NCI-H2029 treated with DMSO at 0.1 percent for 48 hours (cell line): ENCODE measurements at places on chromosomes 7 and 10.

GRCh38 chr7:95596198-95597063 is at the start of gene PDK4:
TSS of gene PDK4 (minus strand) at chr7:95596516. CDS start at chr7:95596293, 223 bp downstream.
- peak; percentile 31 for DNase-seq

- DNase-seq, result no peak
These were observed 280 bp downstream of the DNAAF5 start for GRCh38 chr7:726854-727103.

- DNase-seq, result no peak
These were observed 276.2 kb upstream of the SORCS1 start for GRCh38 chr10:107440741-107441140.

DNA sequence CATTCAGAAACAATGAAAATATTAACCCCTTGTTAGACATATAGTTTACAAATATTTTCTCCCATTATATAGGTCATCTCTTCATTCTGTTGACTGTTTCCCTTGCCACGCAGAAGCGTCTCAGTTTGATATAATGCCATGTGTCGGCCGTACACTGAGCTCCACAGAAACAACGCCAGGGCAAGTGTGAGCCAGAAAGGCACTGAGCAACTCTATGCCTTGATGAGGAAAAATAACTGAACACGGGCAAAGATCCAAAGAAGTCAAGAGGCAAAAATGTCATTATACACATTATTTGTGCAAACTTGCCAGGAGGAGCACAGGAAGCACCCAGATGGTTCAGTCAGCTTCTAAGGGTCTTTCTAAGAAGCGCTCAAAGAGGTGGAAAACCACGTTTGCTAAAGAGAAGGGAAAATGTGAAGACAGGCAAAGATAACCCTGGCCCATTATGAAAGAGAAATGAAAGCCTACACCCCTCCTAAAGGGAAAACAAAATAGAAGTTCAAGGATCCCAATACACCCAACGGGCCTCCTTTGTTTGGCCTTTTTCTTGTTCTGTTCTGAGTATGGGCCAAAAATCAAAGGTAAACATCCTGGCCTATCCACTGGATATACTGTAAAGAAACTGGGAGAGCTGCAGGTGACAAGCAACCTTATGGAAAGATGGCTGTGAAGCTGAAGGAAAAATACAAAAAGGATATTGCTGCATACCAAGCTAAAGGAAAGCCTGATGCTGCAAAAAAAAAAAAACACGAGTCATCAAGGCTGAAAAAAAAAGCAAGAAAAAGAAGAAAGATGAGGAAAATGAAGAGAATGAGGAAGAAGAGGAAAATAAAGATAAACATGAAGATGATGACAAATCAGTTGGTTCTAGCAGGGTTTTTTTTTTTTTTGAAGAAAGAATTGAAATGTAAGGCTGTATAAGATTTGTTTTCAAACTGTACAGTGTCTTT is 15.5 kb downstream of the ARHGAP12 start:
- DNase-seq, result peak; percentile 24

DNA sequence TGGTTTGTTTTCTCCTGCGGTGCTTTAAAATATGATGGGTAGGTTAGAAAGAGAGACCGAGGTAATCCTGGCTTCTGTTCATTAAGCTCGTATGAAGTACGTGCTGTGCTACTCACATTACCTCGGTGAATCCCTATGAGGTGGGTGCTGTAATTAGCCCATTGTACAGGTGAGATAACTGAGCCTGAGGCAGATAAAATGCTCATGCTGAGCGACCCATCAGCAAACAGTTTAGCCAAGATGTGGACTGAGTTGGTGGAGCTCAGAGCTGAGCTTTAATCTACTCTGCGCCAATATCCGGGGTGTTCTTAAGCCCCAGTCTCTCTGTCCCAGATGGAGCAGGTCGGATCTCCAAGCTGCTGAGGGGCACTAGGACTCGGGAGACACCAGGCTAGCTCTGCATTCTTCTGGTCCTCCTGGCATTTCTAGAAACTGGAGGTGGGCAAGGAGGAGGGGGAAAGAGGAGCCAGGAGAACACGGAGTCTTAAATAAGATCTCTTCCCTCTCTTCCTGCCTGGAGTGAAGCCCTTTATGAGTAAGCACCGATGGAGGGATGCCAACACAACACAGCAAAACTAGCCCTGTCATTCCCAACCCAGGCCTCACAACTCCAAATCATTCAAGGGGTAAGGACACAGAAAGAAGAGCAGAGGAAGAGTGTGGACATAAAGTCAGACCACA is 458.5 kb downstream of the KCNMA1 start:
- DNase-seq, result no peak

GRCh38 chr10:4775808-4776207 is 50.2 kb upstream of the AKR1E2 start:
- DNase-seq, result no peak

GRCh38 chr10:58158806-58159205 is 108.9 kb downstream of the IPMK start:
- no peak for DNase-seq

DNA sequence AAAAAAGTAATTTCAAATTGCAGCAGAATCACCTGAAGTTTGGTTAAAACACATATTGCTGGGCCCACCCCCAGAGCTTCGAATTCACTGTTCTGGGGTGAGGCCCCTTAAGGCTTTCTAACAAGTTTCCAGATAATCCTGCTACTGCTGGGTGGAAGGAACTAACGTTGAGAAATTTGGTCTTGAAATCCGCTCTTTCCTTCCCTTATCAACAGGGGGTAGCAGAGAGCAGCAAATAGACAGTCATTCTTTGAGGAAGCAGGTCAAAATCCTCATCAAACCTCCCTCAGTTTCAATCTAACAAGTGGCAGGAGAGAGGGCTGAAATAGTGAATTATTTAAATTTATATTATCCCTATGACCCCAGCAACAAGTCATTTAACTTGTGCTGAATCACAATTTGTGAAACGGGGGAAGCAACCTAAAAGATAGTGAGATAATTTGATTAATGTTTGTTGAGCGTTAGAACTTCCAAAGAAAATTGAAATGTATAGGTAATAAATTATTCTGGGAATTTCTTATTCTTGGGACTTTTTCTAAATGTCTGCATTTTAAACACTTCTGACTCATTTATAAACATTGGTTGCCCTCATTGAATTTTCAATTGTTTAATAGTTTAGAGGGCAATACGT is 21.7 kb upstream of the MALSU1 start:
- DNase-seq, result peak; percentile 64

DNA sequence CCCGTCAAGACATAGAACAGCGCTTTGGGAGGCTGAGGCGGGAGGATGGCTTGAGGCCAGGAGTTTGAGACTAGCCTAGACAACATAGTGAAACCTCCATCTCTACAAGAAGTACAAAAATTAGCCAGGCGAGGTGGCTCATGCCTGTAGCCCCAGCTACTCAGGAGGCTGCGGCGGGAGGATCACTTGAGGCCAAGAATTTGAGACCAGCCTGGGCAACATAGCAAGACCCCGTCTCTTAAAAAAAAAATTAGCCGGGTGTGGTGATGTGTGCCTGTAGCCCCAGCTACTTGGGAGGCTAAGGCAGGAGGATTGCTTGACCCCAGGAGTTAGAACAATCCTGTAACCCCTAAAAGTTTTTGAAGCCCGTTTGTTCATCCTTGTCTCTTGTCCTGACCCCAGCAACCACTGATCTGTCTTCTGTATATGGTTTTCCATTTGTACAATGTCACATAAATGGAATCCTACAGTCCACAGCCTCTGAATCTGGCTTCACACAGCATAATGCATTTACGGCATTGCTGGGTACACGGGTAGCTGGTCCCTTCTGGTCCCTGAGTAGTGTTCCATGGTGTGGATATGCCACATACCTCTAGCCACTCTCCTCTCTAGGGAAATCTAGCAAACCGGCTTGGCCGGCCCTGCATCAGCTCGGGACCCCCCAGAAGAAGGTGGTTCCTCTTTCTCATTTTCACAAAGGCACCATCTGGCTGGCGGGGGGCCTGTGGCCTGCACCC is 8.4 kb downstream of the GTF2IRD1 start:
- DNase-seq, result no peak

DNA sequence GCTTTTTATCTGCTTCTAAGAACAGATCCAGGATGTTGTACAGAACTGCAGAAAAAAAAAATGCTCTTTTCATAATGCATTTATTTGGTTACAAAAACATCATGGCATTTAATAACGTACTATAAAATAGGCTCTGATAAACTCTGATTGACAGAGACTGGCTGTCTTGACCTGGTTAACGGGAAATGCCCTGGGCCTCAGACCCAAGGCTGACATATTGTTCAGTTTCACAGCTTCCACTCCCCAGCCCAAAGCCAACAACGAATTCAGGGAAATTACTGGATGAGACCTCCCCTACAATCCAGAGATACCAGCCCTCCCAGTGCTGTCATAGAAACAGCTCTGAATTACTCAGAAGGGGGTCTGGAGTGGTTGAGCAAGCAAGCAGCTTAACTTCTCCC is 260.1 kb downstream of the CREB5 start:
- no peak for DNase-seq

- no peak for DNase-seq
These were observed 51.3 kb upstream of the FAM3C start for GRCh38 chr7:121447243-121447910.

DNA sequence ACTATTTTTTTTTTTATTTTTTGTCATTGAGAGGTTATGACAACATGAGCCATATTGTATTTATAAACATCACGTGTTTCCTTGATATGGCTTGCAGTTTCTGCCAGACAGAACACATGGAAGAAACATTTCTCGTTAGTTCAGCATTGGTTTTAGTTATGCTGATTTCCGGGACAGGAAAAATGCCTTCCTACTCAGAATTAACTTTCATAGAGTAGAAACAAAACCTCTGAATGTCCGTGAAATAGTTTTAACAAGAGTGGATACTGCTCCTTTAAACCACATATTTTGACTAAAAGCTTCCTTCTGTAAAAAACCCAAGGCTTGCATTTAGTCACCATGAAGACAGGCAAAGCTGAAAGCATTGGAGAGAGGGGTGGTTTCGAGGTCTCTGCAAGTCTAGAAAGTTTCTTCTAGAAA is 240.4 kb downstream of the KIAA1217 start:
- DNase-seq, result no peak

- DNase-seq, result no peak
These were observed 77.5 kb downstream of the ARID5B start for GRCh38 chr10:61978965-61979364.

DNA sequence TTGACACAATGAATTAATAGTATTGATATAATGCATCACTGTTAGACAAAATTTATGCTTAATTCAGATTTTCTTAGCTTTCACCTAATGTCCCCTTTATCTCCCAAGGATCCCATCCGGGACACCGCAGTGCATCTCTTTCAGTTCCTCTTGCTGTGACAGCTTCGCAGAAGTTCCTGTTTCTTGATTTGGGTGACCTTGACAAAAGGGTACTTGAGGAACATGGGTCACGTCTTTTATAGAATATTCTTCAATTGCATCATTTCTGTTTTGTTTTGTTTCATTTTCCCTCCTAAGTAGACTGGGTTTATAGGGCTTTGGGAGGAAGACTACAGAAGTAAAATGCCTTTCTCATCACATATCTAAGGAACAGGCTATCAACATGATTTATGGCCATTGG is 453.2 kb downstream of the DPP6 start:
- no peak for DNase-seq

GRCh38 chr7:132333301-132333700 is 243.0 kb downstream of the PLXNA4 start:
- DNase-seq, result no peak

DNA sequence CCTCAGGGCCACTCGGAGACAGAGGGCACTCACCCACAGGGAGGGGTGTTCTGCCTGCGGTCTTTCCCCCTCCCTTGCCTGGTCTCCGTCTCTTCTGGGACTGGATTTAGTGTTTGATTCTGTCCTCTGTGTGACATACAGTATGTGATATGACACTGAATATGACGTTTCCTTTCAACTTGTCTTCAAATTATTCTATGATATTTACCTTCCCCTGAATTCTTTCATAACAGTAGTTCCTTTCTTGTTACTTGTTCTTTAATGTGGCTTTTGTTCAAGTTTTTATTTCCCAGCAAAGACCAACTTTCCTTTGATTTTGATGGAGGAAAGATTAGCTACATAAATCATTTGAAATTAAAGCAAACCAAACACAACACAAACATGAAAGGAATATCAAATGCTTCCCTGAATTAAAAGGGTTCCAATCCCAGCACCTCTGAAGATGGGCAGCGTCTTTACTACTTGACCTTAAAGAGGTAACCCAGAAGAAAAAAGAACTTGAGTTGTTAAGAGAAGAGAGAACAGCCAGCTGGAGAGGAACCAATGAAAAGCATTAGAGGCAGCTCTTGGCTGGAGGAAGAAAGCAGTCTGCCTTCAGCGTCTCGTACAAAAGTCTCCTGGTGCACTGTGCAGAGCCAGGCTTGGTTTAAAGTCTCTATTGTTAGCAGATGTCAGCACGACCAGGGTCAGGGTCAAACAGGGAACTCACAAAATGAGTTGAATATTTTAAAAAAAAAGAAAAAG is 18.3 kb upstream of the RHEB start:
- DNase-seq, result no peak

DNA sequence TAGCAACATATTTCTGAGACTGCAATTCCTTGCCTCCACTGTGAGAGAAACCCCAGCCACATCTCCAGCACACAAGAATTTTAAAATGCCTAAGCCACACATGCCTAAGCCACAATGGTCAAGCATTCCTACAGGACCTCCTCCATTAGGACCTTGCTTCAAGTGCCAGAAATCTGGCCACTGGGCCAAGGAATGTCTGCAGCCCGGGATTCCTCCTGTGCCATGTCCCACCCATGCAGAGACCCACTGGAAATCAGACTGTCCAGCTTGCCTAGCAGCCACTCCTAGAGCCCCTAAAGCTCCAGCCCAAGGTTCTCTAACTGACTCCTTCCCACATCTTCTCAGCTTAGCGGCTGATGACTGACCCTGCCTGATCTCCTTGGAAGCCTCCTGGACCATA is 117.5 kb downstream of the AHR start:
- DNase-seq, result no peak

DNA sequence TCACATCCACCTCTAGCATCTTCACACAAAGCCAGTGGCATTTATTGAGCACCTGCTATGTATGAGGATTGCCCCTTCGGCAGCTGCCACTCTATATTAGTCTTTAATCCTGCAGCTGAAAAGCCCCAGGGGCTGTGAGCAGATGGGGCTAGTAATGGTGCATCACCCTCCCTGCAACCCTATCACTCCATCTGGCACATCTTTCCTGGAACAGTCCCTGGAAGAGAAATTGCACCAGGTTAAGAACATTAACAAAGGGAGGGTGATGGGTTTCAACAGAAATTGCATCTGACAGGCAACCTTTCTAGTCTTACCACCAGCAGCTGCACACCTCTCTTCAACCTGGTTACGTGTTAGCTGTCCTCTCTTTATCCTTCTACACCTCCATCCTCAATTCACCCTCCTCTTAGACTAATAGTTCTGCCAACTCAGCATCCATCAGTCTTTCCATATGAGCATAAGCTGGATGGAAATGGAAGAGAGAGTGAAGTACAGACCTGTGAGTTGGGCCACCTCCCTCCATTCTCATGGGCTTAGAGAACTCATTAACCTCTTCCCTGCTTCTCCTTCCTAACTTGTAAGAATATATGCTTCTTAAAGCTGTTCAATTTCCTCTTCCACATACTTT is 168.6 kb upstream of the NEBL start:
- DNase-seq, result no peak

DNA sequence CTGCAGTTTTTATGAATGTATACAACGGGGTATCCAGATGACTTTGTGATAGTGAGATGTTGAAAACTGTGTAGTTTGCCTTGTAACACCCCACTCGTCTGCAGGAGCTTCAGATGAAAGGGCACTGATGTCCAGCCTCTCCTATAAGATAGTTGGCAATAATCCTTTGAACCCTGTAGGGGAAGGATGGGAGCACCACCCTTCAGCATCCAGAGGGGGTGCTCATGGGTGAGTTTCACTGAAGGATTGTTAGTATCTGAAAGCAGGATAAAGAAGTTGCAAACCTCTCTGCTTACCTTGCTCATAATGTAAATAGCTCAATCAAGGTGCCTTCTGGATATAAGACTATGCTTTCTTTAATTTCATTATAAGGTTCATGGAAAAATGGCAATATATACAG is 201.5 kb downstream of the TMEM178B start:
- no peak for DNase-seq
